ENCODE measurements at places on chromosomes 1 and 21.
A peak's percentile ranks its signal among the peaks of the same experiment; 100 is the strongest.

GRCh38 chr1:77687519-77687906, 5.1 kb upstream of the ZZZ3 start:
- no peak for DNase-seq

- DNase-seq: no peak
Measured at GRCh38 chr1:234504969-234505768, 26.2 kb upstream of the TARBP1 start.

DNA sequence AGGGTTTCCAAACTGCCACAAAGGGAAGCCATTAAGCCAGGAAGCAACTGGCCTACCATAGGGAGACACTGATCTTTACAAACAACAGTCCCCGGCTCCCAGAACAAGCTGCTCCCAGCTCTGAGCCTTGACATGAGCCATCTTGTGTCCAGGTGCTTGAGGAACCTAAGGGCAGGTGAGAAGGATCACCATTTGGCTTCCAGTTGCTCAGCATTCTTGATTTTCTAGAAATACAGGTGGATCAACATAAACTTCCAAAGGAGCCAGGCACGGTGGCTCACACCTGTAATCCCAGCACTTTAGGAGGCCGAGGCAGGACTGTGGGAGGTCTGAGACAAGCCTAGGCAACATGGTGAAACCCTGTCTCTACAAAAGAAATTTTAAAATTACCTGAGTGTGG, 21.6 kb downstream of the ZBTB17 start:
- DNase-seq: peak; percentile 43

GRCh38 chr1:30085811-30086770, 637.3 kb downstream of the MATN1 start:
- DNase-seq: no peak

DNA sequence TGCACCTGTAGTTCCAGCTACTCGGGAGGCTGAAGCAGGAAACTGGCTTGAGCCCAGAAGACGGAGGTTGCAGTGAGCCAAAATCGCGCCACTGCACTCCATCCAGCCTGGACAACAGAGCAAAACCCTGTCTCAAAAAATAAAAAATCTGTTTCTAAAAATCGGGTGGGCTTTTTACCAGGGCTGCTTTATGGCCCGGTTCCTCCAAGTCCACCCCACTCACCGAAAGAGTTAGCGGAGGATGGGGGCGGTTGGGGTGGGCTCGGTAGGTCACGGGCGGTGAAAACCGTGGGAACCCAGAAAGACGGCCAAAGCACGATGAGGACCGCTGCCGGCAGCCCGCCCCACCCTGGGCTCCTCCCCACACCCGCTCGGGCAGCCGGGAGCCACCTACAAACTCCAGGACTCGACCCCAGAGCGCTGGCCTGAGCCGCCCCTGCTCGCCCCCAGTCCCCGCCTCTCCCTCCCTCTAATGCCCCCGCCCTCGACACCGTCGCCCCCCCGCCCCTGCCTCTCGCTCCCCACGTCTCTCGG, 846 bp upstream of the PER3 start:
- peak; percentile 91 for DNase-seq

DNA sequence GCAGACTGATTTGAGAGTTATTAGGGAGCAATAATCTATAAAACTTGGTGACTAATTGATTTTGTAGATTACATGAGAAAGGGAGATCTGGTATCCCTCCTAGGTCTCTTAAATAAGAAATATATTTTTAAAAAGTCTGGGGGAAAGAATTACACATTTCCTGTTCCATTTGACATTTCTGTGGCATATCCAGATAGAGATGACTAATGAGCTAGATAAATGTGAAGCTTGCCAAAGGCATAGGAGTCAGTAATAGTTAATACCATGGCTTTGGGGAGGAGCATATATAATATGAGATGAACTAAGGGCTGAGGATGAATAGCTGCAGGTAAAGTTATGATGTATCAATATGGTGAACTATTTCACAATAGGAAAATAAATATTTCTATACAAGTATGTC, 663.7 kb downstream of the PTPRC start:
- no peak for DNase-seq

DNA sequence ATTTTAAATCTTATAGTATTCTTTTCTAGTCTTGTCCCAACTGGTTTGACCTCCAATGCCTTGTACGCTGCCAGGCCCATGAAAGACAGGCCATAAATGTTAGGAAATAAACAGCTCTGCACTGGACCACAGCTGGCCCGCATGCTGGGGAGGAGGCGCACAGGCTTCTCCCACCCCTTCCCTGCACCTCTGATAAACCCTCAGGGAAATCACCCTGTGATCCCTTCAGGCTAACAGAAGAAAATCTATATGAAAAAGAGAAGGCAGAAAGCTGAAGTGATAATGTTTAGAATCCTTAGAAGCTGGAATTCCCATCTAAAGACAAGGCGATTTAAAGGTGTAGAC, 41.5 kb downstream of the COLGALT2 start:
- DNase-seq: no peak

DNA sequence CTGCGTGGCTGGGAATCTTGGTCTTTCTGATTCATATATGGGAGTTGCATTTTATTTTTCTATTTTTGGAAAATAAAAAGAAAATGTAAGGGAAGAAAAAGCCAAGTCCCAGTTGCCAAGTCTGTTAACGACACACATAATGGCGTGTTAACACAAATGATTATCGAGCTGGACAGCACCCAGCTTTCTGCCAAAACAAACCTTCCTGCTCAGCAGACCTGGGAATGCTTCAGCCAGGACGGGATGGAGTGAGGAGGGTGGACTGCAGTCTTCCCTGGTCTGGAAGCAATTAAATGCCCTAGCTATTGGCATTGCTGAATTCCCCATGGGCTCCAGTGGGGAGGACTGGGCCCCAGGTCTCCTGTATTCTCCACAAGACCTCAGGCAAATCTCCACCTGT, 184.2 kb upstream of the USP24 start:
- DNase-seq: no peak

DNA sequence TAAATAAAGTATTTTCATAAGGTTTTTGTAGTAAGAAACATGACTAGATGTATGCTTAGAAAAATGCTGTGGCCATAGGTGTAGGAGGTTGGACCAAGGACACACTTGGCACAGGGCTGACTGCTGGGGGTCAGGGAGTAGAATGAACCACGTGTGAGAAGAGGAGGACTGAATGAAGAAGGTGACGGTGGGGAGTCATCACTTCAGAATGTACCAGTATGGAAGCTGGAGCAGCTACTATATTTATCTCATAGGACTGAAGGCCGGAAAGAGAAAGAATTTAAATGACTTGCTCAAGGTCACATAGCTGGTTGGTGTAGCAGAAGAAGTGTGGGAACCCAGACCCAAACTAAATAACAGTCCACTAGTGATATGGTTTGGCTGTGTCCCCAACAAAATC, 79.8 kb upstream of the HAO2 start:
- DNase-seq: no peak

DNA sequence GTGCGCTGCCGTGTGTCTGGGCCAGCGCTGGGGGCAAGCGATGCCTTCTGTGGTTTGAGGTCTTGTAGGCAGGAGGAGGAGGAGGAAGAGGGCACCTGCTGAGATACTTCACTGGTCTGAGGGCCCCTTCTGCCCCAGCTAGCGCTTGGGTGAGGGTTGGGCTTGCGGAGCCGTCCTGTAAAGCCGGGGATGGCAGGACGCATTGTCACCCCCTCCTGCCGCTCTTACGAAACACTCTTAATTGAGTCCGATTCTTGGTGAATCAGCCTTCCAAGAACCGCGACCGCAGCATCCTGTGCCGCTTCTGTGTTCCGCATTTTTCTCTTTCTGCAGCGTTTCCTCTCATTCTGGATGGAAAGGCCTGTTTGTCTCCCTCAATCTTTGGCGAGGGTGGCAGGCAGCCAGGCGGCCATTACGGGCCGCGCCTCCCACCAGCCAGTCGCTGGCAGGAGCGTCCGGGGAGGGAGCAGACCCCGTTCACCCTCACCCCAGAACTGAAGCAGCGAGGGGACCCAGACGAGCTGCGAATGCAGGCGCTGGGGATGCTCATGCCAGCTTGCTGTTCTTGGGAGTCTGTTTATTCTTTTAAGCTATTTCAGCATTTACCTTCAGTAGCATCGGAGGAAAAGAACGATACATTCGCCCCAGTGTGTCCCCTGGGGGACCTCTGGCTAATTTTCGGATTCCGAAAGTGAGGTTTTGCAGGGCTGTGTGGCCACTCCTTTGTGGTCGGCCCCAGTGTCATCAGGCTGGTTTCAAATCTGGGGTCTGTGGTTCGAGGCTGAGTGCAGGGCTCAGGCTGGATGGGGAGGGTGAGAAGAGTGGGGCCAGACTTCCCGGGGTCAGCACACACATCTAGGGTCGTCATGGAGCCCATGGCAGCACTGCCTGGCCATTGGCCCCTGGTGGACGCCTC, 62.7 kb downstream of the SKI start:
- DNase-seq: no peak

DNA sequence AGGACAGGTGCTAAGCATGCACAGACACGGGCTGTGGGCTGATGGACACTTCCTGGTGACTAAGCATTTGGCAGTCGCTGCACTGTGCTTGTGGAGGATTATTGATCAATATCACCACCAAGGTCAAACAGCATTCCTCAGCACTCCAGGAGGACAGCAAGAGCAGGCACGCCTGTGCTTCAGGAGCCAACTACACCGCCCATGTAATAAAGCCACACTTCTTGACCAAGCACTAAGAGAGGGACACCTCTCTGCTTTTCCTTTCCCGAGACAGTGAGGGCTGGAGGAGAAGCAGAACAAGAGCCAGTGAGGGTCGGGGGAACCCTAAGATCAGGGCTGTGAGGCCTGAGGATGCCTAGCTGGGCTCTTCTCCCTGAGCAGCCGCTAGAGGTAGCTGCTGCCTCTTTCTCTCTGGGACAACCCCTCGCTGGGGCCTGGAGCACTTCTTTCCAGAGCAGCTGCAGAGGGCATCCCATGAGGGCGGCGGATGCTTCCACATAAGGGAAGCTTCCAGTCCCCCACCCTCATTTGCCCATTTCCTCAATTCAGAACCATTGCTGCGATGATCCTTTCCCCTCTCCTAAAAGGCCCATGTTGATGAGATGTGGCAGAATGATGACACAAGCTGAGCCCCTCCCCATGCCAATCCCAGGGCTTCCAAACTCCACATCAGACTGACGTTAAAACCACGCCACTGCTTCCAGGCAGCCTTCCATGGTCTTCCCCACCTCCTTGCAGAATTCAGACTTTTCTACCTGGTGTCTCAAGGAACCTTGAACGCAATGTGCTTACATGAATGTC, 19.1 kb downstream of the RAB7B start:
- no peak for DNase-seq

GRCh38 chr1:115090540-115090939, 1.2 kb upstream of the TSPAN2 start:
- no peak for DNase-seq

DNA sequence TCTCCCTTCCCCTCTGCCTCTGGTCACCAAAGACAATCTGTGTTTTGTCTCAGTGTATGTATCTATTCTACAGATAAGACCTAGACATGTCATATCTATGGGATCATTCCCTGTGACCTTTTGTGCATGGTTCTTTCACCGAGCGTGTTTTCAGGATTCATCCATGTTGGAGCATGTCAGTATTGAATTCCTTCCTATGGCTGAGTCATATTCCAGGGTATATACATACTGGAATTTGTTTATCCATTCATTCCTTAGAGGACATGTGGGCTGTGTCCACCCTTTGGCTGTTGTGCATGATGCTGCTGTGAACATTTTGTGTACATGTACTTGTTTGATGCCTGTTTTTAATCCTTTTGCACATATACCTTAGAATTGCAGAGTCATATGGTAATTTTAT, 69.9 kb downstream of the NFASC start:
- no peak for DNase-seq
